ENCODE measurements at places on chromosomes 4 and X.

- DNase-seq: peak; percentile 26
These were observed 132.2 kb downstream of the STIM2 start for GRCh38 chr4:26992657-26993361.

- DNase-seq: no peak
These were observed 136.2 kb downstream of the CPXCR1 start for GRCh38 chrX:88883200-88883599.

GRCh38 chr4:134708616-134709015 is 507.0 kb upstream of the PABPC4L start:
- no peak for DNase-seq

GRCh38 chrX:103754401-103754800 is 22.2 kb upstream of the PLP1 start:
- no peak for DNase-seq

GRCh38 chrX:73765776-73766430 is 202.9 kb downstream of the CHIC1 start:
- DNase-seq: no peak

GRCh38 chr4:19905024-19905423 is 346.7 kb upstream of the SLIT2 start:
- no peak for DNase-seq

DNA sequence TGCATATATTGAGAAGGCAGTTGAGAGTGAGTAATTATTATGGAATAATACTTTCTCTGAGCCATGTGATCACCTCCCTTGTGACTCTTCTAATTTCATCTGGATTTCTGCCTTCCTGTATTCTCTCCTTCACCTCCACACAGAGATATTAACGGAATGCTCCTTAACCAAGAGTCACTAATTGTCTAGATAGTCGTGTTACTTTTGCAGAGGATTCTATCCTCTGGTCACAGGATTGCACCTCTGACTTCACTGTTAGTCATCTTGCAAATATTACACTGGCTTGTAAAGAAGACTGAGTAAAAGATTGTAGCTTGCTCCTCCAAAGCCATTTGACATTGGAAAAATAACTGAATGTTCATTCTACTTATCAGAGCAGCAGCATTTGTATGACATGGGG is 160.9 kb downstream of the SH2D1A start:
- DNase-seq: no peak

GRCh38 chrX:78997870-78998558 is 52.8 kb downstream of the P2RY10 start:
- no peak for DNase-seq

GRCh38 chrX:78377186-78377585 is 49.8 kb upstream of the CYSLTR1 start:
- DNase-seq: no peak

GRCh38 chr4:25993395-25994185 is 79.6 kb downstream of the SMIM20 start:
- no peak for DNase-seq

- no peak for DNase-seq
These were observed 2.6 kb downstream of the CXCL2 start for GRCh38 chr4:74096265-74096980.

- no peak for DNase-seq
These were observed 40.0 kb downstream of the MOSPD2 start for GRCh38 chrX:14913241-14913640.

DNA sequence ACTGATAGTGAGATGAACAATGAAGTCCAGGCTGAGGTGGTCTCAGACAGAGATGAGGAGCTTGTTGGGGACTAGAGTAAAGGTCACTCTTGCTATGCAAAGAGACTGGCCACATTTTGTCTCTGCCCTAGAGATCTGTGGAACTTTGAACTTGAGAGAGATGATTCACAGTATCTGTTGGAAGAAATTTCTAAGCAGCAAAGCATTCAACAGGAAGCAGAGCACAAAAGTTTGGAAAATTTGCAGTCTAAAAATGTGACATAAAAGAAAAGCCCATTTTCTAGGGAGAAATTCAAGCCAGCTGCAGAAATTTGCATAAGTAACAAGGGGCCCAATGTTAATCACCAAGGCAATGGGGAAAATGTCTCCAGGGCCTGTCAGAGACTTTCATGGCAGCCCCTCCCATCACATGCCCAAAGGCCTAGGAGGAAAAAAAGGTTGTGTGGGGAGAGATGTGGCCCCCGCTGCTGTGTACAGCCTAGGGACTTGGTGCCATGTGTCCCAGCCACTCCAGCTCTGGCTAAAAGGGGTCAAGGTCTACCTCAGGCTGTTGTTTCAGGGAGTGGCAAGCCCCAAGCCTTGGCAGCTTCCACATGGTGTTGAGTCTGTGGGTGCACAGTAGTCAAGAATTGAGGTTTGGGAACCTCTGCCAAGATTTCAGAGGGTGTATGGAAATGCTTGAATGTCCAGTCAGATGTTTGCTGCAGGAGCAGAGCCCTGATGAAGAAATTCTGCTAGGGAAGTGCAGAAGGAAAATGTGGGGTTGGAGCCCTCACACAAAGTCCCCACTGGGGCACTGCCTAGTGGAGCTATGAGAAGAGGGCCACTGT is 262.8 kb downstream of the DKK2 start:
- no peak for DNase-seq

- DNase-seq: no peak
These were observed 2.8 kb downstream of the MRFAP1 start for GRCh38 chr4:6643141-6643847.
